Upper lobe of right lung (tissue), 1 donor: ENCODE measurements at places on chromosomes 1 and 21. TPM values are rescaled to one million over a fixed set of nuclear protein-coding genes. Genes with fewer than 3 reads are reported as not detected.

DNA sequence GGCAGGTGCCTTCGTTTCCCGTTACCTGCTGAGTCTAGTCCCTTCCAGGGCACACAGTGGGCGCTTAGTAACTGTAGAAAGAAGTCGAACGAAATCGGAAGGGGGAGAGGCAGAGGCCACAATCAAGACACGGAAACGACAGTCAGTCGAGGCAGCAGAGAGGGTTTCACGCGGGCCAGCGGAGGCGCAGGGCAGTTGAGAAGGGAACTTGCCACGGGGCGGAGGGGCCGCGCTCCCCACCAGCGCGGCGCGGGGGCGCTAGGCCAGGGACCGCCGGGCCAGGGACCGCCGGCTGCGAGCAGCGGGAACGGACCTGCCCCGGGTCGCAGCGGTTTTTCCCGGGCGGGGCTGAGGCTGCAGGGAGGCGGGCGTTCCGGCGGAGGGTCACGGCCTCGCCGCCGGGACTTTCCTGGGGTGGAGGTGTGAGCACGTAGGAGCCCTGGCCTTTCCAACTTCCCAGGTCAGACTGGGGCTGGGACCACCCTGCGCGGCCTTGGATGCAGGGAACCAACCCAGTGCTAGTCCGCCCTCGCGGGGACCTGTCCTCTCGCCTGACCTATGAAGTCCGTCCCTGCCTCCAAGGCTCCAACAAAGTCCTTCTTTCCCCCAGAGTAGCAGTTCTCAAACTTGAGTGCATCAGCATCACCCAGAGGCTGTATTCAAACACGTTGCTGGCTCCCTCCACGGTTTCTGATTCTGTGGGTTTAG lies 150.1 kb upstream of the FGGY start:
- peak; percentile 70 for DNase-seq

DNA sequence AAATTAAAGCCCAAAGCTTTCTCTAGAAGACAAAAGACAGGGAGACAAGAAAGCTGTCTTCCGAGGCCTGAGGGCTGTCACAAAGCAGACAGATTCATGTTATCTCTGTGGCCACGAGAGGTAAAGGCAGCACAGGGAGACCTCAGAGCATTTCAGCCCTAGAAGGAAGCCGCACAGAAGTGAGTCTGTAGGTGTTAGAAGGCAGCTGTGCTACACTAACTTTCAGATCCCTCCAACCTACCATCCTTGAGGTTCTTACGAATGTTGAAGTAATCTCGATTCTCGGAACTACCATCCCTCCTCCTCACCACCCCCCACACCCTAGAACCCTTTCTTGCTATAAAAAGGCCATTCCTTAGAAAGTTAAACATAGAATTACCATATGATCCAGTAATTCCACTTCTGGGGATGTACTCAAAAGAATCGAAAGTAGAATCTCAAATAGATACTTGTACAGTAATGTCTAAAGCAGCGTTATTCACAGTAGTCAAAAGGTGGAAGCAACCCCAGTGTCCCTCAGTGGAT lies 21.5 kb upstream of the LYST start:
- DNase-seq: no peak

DNA sequence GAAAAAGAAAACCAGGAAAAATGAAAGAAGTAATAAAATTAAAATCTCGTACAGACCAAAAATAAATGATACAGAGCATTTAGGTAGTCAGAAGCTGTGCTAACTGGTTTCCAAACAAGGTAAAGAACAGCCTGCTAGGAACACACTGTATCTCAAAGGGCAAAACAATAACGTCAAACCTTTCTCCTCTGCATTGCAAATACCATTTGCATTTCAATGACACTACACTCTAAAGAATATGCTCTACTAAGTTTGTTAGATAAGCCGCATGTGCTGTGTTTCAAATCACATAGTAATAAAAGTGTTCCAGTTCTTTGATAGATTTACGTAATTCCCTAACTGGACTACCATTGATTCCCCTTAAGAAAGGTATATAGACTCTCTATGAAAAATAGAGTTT lies 648.8 kb downstream of the PLA2G4A start:
- no peak for DNase-seq

GRCh38 chr21:14766241-14766640 lies 220.1 kb upstream of the SAMSN1 start:
- DNase-seq: no peak

- DNase-seq: no peak
Observed at GRCh38 chr1:68379085-68379478, 70.7 kb downstream of the RPE65 start.

DNA sequence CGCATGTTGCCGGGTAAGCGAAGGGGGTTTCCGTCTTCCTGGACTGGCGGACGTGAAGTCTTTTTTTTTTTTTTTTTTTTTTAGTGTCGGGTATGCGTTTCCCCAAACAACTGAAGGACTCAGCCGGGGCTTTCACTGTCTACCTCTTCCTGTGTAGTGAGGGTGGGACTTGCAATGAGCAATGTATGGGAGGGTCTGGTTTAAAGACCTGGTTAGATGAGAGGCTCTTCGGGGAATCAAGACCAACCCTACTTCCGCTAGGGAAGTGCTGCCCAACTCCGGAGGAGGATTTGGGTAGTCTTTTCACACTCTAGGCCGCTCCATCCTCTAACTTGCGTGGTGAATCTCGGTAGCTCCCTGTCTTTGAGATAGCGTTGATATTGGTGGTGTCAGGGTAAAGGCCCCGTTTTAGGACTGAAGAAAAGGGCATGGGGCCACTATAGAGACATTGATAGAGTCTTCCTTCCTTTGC lies 754 bp downstream of the PRRC2C start:
- no peak for DNase-seq

DNA sequence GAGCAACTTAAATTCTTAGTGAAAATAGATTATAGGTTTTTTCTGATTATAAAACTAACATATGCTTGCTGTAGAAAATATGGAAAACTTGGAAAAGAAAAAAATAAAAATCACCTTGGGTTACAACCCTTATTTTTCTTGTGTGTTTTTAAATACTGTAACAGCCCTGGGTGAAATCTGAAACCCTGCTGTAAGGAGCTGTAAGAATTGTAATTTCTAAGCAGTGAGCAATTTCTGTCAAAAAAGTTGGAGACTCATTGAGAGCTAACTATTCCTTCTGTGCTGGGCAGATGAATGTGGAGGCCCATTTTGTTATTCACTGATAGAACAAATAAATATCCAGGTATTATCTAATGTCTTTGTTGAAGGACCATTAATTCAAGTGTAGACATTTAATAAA lies 42.6 kb downstream of the ADCY10 start:
- DNase-seq: no peak

DNA sequence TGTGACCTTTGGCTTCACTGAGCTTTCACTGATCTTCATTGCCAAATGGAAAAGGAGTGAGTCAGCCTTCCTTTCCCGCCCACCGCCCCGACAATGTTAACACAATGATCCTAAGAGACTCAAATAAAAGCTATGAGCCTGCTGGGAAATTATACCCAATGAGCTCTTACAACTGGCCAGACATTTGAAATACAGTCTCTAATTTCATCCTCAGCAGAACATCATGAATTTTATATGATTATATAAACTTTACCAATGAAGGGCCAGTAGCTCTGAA lies 252.5 kb downstream of the SIPA1L2 start:
- no peak for DNase-seq

- peak; percentile 15 for DNase-seq
Observed at GRCh38 chr1:153531638-153532037, 4.2 kb downstream of the S100A6 start.

GRCh38 chr21:26055010-26055409 lies 115.6 kb downstream of the APP start:
- no peak for DNase-seq

DNA sequence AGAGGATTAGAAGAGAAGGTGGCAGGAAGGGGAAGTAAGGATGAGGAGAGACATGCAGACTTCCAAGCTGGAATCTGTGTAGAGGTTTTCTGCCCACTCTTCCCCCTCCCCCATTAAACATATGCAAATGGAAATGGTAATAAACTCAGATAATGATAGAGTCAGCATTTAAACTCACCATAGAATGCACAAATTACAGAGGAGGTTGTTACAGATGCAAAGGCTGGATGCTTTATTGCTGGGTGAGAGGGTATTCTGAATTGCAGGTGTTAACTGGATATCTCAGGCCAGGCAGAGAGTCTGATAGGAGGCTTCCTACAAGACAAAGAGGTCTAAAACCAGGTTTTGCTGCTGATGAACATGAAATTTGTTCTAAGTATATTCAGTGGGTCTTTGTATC lies 372.5 kb downstream of the SEC16B start:
- no peak for DNase-seq

GRCh38 chr1:36486093-36486438 lies 3.4 kb upstream of the CSF3R start:
- DNase-seq: no peak

- no peak for DNase-seq
Observed at GRCh38 chr1:8563944-8564537, 246.1 kb downstream of the SLC45A1 start.

DNA sequence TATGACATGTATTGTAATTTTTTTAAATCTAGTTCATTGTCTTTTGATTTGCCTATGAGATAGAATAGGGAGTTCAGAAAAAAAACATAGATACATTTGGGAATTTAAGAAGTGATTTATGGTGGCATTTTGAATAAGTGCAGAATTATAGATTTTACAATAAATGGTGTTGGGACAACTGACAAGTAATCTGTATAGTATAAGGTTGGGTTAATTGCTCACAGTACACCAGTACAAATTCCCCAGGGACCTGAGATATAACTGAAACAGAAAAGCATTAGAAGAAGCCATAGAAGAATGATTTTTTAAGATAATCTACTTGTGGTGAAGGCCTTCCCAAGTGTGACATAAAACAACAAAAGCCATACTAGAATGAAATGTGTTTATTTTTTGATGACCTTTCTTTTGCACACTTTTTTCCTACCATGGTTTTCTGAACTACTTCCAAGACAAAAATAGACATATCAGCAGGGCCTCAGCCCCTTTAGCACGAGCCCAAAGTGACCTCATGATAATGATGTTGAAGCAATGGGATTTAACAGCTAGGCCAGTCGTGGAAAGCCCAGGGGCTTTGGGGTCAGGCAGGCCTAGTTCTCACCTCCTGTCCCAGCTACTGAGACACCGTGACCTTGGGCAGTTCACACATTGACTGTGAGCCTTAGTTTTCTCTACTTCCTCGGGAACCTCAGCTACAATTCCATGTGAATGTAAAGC lies 87.4 kb downstream of the GREM2 start:
- DNase-seq: no peak

DNA sequence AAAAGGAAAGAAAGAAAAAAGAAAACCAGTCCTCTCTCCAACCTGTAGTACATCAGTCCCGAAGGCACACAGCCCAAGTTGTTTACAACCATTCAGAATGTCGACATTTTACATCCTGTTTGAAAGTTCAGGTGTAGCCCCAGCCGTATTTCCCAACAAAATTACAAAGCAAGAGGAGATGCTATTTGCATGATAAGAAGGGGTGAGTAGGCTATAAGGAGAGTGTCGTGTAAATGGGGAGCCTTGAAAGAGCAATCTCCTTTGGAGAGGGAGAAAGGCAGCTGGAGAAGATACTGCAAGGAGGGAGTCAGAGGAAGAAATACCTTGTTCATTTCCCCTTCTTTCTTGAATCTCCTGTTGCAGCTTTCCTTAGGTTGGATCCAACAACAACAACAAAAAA lies 35.5 kb upstream of the DENND1B start:
- no peak for DNase-seq

DNA sequence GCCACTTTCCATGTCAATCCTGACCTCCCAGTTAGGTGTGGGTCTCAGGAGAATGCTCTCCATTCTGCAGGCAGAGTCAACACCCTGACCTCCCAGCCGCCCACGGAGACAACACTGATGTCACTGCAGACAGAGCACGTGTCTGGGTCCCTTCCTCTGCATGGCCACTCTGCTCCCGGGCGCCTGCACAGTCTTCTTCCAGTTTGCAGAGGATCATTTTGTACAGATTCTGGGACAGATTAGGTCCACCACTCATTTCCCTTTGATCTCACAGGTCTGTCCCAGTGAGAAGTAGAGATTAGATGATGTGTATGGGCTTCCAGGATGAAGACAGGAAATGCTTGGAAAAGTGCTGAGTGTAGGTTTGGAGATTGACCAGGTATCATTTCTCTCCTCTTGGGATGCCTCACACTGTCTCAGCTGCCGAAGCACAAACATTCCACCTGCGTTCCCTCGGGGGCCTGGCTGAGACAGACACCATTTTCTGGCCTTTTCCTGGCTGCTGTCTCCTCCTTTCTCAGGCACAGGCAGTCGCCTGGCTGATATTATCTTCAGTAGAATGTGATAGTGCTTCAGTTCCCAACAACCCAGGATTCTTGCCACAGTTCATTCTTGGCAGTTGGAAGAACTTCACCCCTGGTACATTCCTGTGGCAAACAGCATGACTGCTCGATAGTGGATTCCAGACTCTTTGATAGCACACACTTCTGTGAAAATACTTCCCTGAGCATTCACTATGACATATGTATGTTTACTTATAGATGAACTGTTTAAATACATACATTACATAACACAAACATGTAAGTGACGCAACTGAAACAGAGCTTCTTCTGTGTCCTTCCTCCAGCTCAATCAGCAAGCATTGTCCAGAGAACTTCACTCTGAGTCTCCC lies 7.9 kb downstream of the MYBPHL start:
- DNase-seq: peak; percentile 78

- DNase-seq: no peak
Observed at GRCh38 chr1:81437213-81437612, 363.5 kb upstream of the ADGRL2 start.

- no peak for DNase-seq
Observed at GRCh38 chr1:212237651-212238050, 47.6 kb upstream of the PPP2R5A start.

GRCh38 chr1:208269338-208269666 lies 25.1 kb upstream of the PLXNA2 start:
- DNase-seq: no peak

- DNase-seq: no peak
Observed at GRCh38 chr1:44636083-44636687, 38.1 kb downstream of the TMEM53 start.

- DNase-seq: no peak
Observed at GRCh38 chr1:6414443-6414844, 5.3 kb downstream of the HES2 start.

DNA sequence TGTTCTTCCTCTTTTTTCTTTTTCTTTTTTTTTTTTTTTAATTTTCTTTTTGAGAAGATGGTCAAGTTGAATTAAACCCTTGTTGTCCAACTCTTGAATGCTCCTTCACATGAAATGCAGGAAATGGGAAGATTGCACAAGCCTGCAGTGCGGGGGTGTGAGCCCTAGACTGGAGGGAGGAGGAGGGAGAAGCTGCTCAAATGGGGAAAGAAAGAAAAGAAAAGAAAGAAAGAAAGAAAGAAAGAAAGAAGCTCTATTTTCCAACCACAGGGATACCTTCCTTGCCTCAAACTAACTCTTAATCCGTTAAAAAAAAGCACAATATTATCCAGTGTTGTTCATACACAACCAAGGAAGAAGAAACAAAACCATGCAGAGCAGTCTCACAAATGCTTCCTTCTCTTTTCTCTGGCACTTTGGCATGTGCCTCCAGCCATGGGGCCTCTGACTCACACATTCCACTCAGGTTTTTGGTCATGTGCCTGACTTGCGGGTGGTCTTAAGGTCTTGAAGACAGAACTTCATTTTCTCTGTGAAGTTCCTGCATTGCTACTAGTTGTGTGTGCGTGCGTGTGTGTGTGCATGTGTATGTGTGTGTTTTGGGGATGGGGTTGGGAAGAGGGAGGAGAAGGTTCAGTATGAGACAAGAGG lies 276.1 kb downstream of the RPS6KC1 start:
- peak; percentile 84 for DNase-seq

Gene F13B
- not detected for total RNA-seq

Gene ATP13A2
- 42.1 TPM for total RNA-seq

Gene TMPRSS2
- total RNA-seq: 83.6 TPM

Gene TAGLN2
- total RNA-seq: 435 TPM

Gene USP21
- 27.7 TPM for total RNA-seq

Gene FCER1G
- 158 TPM for total RNA-seq

Gene ADAMTSL4
- 99.2 TPM for total RNA-seq

Gene FLG
- total RNA-seq: not detected

Gene SLC44A5
- 0.55 TPM for total RNA-seq

Gene SH2D1B
- total RNA-seq: 1.9 TPM

Gene CRP
- total RNA-seq: 0.26 TPM
